H9 (cell line): ENCODE measurements at places on chromosomes 7 and 10.
A peak's percentile ranks its signal among the peaks of the same experiment; 100 is the strongest.

GRCh38 chr7:158828133-158829020, 932 bp downstream of the ESYT2 start:
- peak; percentile 50 for DNase-seq

DNA sequence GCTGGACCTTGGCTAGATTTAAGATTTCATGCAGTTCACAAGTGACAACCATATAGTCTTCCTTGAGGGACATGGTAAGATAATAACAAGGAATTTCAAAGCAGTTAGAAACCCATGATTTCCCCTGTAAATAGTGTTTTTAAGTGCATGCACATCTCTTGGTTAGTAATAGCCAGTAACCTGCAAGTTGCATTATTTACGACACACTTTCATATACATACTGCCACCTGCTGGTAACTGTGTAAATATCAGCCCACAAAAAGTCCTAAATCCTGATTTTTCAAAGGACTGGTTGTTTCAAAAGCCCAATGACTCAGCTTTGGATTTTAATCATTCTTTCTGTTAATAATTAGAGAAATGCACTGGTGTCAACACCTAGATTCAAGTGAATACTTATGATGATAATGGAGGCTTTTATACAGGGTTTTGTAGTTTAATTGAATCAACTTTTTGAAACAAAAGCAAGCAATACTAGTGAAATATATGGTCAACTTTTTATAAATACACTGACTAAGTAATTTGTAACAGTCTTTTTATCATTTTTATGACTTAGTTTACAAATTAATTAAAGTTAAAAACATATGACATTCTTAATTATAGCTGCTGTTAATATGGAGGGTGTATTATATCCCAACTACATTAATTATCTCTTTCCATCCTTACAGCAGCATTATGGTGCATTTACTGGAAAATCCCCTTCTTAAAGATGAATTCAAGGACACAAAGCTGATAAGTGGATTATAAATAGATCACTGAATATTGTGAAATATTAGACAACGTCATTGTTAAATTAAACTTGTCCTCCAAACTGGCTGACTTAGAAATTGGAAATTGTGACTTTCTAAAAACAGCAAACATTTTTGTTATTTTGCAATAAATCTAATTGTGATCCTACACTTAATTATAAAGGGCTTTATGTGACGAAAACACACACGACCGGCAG, 367.7 kb upstream of the SEMA3D start:
- DNase-seq: no peak

DNA sequence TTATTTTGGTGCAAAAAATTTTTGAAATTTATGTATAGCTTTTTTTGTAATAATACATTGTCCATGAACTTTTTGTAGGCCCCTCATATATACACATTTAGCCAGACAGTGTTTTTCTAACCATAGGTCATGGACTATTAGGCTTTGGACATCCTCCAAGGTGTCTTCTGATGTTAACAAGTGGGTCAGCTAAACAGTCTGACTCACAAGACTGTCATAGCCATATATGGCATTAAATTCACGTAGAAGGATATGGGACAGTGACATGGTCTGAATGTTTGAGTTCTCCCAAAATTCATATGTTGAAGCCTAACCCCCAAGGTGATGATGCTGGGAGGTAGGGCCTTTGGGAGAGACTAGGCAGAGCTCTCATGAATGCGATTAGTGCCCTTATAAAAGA, 14.0 kb upstream of the NUB1 start:
- DNase-seq: no peak

DNA sequence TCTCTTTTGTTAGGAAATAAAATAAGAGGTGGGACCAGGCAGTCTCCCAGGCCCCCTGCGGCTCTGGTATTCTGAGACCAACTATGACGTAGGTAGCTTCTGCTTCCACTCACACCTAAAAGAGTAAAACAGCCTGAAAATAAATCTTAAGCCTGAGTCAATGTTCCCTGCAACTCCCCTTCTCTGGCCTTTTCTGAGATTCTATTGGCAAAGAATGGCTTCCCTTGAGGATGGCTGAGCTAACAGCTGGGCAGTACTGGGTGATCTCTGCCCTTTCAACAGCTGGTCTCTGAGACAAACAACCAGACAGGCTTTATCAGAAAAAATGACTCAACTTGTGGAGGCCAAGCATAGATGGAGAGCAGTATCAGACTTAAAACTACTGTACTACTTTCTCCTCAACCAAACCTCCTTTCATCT, 58.7 kb downstream of the CREB3L2 start:
- no peak for DNase-seq

GRCh38 chr10:36089790-36090440, 447.8 kb upstream of the FZD8 start:
- no peak for DNase-seq

DNA sequence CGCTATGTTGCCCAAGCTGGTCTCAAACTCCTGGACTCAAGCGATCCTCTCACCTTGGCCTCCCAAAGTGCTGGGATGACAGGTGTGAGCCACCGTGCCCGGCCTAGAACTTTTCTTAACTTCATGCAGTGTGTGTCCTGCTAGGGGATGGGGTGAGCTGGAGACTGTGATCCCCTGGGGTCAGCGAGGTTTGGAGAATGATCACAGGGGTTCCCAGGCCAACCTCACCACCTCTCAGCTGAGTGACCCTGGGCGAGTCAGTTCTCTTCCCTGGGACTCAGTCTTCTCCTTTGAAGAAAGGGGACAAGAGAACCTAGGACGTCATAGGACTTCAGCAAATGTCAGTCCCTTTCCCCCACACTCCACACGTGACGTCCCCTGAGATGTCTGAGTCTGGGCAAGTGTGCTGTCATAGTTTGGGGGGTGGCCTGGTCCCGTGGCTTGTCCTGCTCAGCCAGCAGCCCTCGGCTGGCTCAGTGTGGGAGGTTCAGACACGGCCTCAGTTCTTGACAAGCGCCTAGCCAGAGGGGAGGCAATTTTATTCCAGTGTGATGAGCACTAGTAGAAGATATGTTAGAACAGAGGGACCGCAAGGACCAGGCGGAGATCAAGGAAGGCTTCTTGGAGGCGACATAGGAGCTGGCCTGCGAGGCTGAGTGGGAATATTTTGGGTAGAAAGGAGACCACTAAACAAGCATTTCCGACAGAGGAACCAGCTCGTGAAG, 43.3 kb upstream of the ELN start:
- no peak for DNase-seq

GRCh38 chr7:36951257-36951697, 227.0 kb upstream of the AOAH start:
- DNase-seq: no peak

DNA sequence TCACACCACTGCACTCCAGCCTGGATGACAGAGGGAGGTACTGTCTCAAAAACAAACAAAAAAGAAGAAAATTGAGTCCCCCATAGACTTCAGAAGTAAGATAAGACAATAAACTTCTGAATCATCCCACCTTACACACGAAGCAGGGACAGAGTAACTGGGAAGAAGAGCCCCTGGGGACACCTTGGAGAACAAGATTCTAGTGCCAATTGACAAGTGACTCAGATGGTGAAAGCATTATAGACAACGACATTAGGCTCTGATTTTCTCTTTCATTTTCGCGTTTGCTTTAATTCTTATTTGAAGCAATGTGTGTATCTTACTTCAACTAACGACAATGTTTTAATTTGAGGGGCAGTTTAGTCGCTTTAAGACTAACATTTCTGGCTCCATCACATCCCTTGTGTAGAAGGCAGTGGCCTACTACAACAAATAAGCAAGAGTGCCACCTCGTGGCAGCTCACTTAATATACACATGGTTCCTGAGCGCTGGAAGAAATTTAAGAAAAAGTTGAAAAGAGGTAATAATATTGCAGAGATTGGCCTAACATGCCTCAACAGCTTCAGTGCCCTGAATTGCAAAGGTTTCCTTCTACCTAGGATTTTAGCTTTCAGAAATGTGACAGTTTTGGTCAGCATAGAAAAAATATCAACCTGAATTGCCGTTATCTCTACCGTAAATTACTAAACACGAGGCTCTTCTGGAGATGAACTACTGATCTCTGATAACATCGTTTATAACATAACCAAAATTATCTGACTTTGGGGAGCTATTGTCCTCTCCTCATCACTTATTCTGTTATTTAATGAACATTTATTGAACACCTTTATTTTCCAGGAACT, 36.7 kb downstream of the ASNS start:
- DNase-seq: peak; percentile 50

GRCh38 chr7:156778668-156779067, 114.3 kb downstream of the LMBR1 start:
- DNase-seq: no peak

GRCh38 chr10:42932735-42933447, 144.0 kb upstream of the RET start:
- peak; percentile 89 for DNase-seq

DNA sequence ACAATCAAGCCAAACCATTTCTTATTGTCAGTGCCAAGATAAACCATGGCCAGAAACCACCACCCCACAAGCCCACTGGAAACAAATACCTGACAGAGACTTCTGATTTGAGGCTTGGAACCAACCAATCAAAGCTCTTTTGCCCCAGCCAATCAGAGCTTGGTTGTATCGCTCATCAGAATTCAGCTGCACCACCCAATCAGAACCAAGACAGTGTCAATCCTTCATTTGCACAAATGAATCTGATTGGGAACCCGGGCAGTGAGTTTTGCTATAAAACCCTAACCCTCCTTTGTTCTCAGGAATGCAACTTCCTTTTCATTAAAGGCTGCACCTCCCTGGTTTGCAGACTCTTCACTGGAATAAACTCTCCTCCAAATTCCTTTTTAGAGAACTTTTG, 87.4 kb downstream of the ELAPOR2 start:
- no peak for DNase-seq

GRCh38 chr7:24920451-24921361, 59.3 kb downstream of the OSBPL3 start:
- DNase-seq: no peak

GRCh38 chr10:88830643-88831268, 20.9 kb downstream of the ANKRD22 start:
- no peak for DNase-seq

DNA sequence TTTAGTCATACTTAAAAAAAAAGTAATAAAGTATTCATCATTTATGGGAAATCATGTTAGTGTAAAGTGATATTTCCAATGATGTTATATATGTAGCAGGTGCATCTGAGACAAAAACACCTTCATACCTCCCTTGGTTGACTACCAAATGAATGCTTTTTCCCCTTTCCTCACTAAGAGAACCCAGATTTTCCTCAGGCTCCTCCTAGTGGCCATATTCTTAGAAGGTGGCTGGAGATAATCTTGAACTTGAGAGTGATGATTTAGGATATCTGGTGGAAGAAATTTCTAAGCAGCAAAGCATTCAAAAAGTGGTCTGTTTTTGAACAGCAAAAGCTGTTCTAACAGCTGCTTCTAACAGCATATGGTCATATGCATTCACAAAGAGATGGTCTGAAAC, 16.8 kb upstream of the DNAH11 start:
- DNase-seq: no peak

GRCh38 chr10:65320236-65321026, 1605.4 kb upstream of the LRRTM3 start:
- no peak for DNase-seq

GRCh38 chr7:133702078-133702477, 425.1 kb upstream of the LRGUK start:
- DNase-seq: no peak

- peak; percentile 57 for DNase-seq
Measured at GRCh38 chr7:38411404-38411803, 138.0 kb upstream of the TARP start.

DNA sequence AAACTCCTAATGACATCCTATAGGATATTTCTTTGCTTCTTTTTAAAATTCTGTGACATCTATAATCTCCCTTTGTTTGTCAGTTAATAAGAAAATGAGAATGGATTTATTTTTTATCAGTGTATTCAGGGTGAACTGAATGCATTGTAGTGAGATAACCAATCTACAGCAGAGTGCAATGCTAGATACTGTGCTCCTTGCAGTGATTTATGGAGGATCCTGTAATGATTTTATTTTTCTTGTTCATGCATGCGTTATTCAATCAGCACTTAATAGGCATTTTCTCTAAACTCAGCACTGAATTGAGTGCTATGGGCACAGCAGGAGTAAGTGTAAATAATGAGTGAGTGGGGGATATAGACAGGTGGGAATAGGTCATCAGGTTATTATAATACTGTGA, 253.9 kb downstream of the CDK14 start:
- no peak for DNase-seq

- no peak for DNase-seq
Measured at GRCh38 chr7:105097619-105098018, 83.6 kb downstream of the KMT2E start.

- no peak for DNase-seq
Measured at GRCh38 chr10:59582780-59583179, 126.9 kb downstream of the SLC16A9 start.
